ENCODE measurements at places on chromosomes 11 and 22.

DNA sequence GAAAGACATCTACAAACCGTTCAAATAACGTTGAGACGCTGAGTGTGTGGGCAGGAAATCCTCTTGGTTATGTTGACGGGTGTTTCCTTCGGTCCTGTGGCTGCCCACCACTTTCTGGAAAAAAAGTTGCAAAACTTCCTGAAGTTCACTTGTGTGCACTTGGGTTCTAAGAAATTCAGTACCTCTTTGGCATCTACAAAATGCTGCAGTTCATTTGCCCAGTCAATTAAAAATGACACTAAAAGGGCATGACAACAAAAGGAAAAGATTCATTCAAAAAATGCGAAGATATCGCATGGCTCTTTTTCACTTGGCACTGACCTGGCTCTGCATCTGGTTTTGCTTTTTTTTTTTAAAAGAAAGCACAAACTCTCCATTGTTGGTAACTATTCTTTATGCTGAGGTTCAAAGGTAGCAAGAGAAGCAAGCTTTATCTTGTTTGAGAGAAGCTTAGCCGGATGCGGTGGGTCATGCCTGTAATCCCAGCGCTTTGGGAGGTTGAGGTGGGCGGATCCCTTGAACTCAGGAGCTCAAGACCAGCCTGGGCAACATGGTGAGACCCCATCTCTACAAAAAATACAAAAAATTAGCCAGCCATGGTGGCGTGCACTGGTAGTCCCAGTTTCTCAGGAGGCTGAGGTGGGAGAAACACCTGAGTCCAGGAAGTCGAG, 10.6 kb upstream of the XBP1 start:
- DNase-seq = peak; percentile 97

DNA sequence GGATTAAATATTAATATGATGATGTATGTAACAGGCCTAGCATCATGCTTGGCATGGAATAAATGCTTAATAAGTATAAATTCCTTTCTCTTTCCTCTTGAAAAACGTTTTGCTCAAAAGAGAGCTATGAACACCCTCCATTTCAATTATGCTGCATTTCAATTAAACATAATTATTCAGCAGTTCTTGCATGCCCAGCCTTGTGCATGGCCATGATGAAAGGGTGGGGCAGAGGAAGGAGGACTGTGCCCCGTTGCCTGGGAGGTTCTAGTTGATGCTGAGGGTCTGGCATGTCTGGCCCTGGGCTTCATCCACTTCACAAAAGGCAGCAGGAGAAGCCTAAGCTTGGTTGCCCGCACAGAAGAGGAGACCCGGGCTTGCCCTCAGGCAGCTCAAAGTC, 73.6 kb upstream of the PHOX2A start:
- no peak for DNase-seq

GRCh38 chr11:102202972-102203371, 92.7 kb downstream of the YAP1 start:
- no peak for DNase-seq

DNA sequence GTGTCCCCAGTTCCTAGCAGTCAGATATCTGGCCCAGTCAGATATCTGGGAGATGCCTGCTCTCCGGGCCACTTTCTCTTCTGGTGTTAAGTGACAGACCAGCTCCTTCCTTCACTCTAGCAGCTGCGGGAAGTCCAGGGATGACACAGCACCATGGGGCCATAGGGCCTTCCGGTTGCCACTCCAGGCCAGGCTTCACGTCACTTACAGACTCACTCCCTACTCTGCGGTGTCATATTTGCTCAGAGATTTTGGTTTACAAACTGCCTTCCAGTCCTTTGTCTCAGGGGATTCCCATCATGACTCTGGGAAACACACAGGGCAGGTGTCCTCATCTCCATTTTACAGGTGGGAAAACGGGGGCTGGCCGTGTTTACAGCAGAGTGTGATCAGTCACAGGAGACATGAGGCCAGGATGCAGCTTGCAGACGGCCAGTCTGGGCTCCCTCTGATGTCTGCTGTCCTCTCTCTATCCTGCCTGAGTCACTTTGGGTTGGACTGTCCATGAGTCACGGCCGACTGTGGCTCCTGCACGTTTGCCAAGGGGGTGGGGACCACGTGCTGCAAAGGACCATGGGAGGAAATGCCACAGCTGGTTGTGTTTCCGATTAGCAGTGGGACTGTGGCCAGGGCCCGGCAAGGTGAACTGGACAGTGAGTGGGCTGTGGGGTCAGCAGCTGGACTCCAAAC, 8.2 kb upstream of the TBC1D22A start:
- no peak for DNase-seq

- peak; percentile 49 for DNase-seq
These were observed 2.9 kb upstream of the SGSM1 start for GRCh38 chr22:24803064-24803542.

DNA sequence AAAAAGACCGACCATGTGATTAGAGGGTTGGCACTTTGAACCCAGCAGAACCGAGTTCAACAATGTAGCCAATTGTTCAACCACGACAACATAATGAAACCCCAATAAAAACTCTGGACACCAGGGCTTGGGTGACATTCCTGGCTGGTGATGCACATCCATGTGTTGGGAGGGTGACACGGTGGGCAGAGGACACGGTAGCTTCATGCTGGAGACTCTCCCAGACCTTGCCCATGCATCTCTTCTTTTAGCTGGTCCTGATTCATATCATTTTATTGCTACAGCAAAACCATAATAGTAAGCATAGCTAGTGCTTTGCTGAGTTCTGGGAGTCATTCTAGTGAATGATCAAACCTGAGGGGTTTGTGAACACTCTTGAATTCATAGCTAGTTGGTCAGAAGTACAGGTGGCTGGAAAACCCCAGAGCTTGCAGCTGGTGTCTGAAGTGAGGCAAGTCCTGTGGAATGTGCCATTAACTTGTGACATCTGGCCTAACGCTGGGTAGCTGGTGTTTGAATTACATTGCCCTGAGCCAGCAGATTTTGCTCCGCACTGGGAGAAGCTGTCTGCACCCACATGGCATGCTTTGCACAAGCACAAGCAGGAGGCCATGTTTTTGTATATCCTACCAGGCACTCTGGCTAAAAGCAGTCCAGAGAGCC, 14.0 kb downstream of the RPUSD4 start:
- no peak for DNase-seq

DNA sequence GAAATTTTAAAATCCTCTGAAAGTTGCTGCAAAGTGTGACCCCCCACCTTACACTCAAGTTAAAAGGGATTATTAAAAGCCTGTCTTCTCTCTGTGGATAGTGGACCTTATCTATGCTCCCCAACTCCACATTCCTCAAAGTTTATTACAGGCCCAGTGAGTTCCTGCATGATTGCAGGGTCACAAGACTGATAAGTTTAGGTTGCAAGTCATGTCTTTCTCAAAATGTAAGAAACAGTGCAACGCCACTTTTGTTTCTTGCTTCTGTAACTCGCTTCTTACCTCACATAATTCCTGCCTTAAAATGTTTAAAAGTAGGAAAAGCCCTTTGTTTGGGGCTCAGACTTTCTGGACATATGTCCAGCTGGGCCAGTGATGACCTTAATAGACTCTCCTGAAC, 38.4 kb upstream of the GLYAT start:
- DNase-seq = no peak

GRCh38 chr11:14852571-14853177, 39.4 kb downstream of the CYP2R1 start:
- DNase-seq = no peak

DNA sequence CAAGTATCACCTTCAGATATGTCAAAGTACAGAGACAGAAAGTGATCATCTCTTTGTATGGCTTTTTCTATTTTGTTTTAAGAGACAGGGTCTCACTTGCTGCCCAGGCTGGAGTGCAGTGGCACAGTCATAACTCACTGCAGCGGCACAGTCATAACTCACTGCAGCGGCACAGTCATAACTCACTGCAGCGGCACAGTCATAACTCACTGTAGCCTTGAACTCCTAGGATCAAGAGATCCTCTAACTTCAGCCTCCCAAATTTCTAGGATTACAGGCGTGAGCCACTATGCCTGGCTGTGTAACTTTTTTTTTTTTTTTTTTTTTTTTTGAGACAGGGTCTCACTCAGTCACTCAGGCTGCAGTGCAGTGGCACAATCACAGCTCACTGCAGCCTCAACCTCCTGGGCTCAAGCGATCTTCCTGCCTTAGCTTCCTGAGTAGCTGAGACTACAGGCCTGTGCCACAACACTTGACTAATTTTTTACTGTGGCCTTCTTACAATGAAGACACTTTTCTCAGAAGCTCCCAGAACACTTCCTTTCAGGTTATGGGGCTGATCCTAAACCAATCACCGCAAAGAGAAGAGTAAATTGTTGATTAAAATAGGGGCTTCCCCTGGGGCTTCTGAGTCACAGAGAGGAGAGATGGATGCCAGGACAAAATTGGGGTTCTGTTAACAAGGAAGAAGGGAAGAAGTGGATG, 9.0 kb upstream of the HIKESHI start:
- no peak for DNase-seq

Measured in KBM-7 (cell line).